SK-MEL-5 (cell line): ENCODE measurements at places on chromosomes 12 and 14.

DNA sequence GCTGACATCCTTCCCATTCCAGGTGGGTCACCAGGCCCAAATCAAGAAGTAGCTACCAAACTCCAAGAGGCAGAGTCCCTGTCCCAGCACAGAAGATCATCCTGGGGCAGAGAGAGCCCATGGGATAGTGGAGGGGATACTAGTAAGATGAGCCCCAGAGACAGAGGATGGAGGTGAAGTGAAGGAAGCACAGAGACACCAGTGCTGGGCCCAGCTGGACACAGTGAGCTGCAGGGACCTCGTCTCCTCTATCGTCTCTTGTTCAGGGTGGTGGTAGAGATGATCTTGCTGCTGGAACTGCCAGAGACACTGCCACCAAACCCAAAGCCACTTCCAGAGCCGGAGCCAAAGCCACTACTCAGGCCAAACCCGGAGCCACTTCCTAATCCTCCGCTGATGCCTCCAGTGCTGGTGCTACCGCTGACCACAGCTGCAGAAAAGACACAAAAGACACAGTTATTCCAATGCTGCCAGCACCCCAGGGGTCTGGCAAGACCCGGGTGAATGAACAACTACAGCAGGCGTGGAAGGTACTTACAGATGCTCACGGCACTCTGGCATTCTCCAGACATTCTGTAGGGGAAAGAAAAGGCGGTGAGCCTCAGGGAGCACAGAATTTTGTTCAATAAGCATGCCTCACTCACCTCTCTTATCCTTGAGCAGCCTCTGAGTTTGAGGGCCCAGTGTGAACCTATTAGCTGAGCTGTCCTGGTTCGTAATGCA, 6.9 kb downstream of the KRT4 start:
- DNase-seq = no peak

DNA sequence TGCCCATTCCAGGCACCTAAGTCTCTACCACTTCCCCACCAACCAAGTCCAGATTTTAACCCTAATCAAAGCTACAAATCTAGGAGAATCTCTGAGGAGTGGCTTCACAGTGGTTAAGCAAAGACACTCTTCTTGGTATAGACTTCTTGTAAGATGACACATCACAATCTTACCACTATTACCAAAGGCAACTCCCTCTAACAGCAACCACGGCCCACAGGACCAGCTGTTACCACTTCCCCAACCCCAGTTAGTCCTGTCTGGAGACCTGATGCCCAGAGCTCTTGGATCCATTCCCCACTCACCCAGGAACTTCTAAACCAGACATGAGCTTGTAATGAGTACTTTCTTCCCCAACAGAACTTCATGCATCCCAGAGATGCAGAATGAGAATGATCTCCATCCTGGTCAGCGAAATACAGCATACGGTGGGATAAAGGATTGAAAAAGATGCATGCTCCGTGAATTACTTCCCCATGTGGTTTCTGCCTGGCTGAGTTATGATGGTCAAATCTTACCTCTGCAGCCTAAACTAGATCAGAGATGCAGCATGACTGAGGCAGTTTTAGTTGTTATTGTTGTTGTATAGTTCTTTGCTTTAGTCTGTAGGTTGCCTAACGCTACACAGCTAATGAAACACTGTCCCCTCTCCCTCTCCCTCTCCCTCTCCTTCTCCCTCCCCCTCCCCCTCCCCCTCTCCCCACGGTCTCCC, 87.7 kb upstream of the FOXN3 start:
- no peak for DNase-seq

GRCh38 chr12:25276199-25276937, 25.6 kb upstream of the KRAS start:
- peak; percentile 17 for DNase-seq

GRCh38 chr14:82055515-82056115, 522.0 kb upstream of the SEL1L start:
- no peak for DNase-seq

- no peak for DNase-seq
These were observed at the start of gene CCDC85C for GRCh38 chr14:99603471-99604277. TSS of gene CCDC85C (minus strand) at chr14:99604207. CDS start at chr14:99603959, 248 bp downstream.

DNA sequence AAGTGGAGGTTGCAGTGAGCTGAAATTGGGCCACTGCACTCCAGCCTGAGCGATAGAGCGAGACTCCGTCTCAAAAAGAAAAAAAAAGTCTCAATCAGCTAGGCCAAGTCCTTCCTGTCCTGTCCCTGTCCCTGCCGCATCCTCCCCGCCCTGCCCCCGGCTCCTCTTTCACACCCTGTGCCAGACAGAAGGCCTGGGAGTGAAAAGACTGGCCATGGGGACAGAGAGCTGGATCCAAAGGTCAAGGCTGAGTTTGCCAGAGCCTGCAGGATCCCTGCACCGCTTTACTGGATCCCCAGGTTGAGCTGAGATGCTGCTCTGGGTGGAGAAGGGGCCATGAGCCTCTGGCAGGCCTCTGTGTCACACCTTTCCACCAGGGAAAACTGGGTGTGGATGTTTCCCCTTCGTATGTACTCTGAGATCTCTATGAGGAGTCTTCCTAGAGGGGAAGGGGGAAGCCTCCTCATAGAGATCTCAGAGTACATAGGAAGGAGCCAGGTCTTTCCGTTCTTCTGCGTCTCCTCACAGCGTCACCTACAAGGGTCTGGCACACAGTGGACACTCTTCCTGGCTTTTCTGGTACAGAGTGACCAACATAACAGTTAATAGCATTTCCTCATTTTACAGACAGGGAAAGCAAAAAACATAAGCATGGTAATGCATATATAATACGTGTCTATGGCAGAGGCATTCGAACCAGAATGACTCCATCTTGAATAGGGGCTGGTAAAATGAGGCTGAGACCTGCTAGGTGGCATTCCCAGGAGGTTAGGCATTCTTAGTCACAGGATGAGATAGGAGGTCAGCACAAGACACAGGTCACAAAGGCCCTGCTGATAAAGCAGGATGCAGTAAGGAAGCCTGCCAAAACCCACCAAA, 35.1 kb downstream of the NINJ2 start:
- DNase-seq = no peak

GRCh38 chr14:37622231-37622923, 26.9 kb downstream of the TTC6 start:
- DNase-seq = no peak

- no peak for DNase-seq
These were observed 2.6 kb downstream of the KRT84 start for GRCh38 chr12:52382854-52383253.

- DNase-seq = no peak
These were observed 90.2 kb upstream of the PLEKHG7 start for GRCh38 chr12:92612611-92613010.

DNA sequence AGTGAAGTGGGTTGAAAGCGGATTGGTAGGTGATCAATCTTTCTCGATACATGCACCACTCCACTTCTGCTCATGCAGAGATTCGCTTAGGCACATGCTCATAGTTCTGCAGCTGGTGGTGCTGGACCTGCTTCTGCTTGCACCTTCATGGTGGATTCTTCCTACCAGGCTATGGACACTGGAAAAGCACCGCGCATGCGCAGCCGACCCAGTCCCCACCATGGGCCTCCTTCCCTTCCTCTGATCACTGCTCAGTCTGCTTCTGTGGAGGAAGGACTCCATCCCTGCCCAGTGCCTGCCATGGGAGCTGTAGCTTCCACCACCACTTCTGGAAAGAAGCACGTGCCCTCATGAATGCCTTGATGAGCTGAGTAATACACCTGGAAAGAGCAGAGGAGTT, 61.8 kb upstream of the PTPRQ start:
- DNase-seq = no peak

- no peak for DNase-seq
These were observed 119.7 kb upstream of the MED13L start for GRCh38 chr12:116397148-116397547.

- DNase-seq = peak; percentile 77
These were observed 86.8 kb upstream of the ARHGAP5 start for GRCh38 chr14:31990183-31990857.

DNA sequence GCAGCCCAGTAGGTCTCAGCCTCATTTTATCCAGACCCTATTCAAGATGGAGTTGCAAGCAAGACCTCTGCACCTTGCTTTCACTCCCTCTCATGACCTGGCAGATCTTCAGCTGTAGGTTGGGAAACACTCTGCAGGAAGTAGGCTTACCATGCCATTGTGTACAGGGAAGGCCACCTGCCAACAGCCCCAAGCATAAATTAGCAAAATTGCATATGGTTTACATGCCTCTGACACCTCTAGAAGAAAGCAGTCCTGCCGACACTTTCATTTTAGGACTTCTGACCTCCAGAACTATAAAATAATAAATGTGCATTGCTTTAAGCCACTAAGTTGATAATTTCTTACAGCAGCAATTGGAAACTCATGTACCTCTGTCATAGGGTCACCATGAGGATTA, 96.9 kb downstream of the SLC15A4 start:
- no peak for DNase-seq

DNA sequence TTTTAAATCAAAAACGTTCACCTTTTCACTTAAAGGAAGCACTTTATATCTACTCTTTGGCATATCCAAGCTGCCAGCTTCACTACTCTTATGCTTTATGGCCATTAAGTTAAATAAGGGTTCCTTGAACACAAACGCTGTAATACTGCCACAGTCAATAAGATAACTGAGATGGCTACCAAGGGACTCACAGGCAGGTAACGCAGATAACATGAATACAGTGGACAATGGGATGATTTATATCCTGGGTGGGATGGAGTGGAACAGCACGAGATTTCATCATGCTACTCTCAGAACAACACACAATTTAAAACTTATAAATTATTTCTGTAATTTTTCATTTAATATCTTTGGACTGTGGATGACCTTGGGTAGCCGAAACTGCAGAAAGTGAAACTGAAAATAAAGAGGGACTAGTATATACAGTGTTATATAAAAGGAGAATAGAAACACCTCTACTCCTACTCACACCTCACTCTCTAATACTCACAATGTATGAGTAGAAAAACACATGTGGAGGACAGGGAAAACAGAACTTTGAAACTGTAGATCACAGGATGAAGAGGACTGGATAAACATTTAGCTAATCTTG, 367.3 kb downstream of the C12orf50 start:
- no peak for DNase-seq

GRCh38 chr12:100913872-100914592, 119.5 kb downstream of the ANO4 start:
- DNase-seq = no peak

DNA sequence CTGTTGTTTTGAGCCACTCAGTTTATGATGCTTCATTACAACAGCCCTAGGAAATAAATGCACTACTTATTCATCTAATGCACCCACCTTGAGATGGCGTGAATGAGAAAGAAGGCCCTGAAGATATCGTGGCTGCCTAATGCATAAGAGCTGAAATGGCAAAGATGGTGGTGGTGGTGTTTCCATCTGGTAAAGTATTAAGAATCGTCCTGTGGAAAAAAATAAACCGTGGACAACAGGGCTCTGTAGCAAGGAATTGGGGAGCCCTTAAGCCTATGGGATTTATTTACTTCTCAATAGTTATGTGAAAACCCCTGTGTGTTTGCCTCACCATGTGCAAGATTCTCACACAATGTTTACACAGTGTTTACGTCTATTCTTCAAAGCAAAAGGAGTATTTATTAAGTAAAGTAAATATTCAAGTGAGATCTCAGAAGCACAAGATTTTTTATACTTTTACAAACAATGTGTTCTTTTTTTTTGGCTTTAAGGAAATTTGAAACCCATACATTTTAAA, 1555.2 kb upstream of the FLRT2 start:
- no peak for DNase-seq

DNA sequence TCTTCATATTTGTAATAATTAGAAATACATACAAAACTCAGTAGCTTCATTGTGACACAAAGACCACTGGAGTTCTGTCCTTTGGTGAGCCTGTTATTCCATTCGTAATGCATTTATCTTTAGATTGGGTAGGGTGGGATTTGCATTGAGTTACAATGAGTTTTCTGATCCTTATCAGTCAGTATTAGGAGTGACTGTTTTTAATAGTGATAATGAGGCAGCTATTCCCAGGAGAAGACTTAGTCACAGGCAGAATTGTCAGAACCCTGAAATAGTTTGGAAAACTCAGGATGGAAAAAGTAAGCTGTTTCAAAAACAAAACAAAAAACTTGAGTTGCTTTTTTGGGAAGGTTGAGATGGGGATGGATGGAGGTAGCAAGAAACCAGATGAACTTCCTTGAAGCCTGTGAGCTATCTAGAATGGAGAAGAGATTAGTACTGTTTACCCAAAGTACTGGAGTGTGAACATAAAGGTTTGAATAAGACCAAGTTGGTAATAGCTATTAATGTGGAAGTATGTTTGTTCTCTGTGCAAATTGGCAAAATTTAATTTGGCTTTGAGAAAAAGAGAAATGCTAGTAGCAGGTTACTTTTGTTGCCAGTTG, 38.6 kb downstream of the FBXO34 start:
- DNase-seq = no peak

DNA sequence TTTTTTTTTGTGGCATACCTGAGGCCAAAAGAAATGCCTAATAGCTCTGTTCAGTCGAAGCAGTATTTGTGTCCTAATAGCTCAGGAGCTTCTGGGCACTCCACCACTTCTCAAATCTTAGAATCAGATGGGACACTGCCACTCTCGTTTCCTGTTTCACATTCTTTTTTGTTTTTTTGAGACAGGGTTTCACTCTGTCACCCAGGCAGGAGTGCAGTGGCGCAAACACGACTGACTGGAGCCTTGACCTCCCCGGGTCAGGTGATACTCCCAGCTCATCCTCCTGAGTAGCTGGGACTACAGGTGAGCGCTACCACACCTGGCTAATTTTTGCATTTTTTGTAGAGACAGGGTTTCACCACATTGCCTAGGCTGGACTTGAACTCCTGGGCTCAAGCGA, 52.7 kb downstream of the SPPL3 start:
- DNase-seq = no peak

GRCh38 chr12:45077251-45077650, 26.4 kb upstream of the DBX2 start:
- DNase-seq = no peak

- peak; percentile 8 for DNase-seq
These were observed 3.1 kb downstream of the SINHCAF start for GRCh38 chr12:31322801-31323207.

DNA sequence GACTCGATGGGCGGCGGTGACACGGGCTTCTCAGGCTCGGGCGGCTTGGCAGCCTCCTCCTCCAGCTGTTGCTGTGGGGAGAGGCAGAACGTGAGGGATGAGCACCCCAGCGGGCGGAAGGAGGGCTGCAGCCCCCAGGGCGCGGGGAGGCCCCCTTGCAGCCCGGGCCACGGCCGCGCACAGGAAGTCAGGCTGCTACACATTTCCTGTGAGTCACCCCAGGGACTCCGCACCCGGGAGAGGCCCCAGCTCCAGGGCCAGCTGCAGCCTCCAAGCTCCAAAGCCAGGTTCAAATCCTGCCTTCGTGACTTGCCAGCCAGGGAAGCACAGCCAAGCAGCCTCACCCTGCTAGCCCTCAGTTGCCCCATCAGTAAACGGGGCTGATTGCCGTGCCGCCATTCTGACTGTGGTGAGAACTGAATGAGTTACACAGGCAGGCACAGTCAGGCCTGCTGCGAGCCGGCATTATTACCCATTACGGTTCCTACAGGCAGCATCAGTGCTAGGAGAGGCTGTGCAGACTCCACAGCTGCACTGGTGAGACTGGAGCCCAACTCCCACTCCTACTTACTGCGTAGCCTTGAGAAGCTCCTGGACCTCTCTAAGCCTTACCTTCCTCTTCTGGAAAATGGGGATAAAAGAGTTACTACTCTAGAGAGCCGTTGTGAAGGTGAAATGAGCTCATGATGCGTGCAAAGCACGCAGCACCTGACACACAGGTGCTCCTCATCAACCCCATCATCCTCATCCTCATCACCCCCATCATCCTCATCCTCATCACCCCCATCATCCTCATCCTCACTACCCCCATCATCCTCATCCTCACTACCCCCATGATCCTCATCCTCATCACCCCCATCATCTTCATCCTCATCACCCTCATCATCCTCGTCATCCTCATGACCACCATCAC, 100.9 kb downstream of the NCOR2 start:
- DNase-seq = peak; percentile 21

GRCh38 chr12:25840678-25841465, 117.6 kb upstream of the RASSF8 start:
- DNase-seq = no peak
